ENCODE measurements at places on chromosomes 3 and 15.

GRCh38 chr3:146715170-146715569 lies 110.0 kb upstream of the PLSCR5 start:
- no peak for DNase-seq

DNA sequence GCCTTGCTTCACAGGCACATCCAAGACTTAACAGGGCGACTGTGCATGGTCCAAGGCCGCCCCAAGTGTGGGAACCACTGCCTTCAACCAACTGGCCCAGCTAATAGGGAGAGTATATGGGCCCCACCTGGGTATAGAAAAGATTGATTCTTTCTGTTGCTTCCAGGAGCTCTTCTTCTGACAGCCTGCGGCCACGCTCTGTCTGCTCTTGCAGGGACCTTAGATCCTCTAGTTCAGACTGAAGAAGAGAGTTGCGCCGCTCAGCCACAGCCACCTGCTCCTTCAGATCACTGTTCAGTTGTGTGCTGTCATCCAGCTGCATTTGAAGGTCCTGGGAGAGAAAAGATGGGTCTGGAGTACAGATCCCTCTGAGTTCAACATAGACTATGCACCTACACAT lies 102.2 kb downstream of the HHLA2 start:
- no peak for DNase-seq

DNA sequence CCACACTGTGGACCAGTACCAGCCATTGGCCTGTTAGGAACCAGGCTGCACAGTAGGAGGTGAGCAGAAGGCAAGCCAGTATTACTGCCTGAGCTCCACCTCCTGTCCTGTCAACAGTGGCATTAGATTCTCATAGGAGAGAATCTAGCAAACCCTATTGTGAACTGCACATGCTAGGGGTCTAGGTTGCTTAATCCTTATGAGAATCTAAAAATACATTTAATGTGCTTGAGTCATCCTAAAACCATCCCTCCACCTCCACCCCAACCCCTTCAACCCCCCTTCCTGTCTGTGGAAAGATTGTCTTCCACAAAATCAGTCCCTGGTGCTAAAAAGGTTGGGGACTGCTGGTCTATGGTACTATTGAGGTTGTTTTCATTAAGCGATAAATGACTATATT lies 49.3 kb upstream of the KCNAB1 start:
- no peak for DNase-seq

DNA sequence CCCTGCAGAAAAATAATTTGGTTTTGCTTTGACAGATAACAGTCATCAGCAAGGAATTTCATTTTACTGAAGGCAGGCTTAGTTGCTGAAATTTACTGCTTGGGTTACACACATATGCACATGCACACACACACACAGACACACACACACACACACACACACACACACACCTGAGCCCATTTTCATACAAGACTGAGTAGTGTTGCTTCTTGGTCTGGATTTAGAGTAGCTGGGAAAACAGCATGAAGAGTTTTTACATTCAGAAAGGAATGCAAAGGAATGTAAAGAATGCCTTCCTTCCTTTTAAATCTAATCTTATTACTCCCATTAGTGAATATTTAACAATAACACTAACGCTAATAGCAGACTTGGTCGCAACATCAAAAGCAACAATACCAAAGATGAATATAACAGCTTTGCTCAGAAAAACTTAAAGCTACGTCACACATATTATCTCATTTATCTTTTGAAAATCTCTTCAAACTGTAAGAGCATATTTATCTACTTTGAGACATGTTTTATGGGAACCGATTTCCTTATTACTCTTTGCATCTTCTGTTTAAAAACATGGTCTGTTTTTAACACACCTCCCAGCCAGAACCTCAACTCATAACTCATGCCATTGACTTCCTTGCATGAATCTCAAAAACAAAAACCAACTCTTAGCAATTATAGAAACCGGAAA lies 32.5 kb downstream of the RFTN1 start:
- no peak for DNase-seq

DNA sequence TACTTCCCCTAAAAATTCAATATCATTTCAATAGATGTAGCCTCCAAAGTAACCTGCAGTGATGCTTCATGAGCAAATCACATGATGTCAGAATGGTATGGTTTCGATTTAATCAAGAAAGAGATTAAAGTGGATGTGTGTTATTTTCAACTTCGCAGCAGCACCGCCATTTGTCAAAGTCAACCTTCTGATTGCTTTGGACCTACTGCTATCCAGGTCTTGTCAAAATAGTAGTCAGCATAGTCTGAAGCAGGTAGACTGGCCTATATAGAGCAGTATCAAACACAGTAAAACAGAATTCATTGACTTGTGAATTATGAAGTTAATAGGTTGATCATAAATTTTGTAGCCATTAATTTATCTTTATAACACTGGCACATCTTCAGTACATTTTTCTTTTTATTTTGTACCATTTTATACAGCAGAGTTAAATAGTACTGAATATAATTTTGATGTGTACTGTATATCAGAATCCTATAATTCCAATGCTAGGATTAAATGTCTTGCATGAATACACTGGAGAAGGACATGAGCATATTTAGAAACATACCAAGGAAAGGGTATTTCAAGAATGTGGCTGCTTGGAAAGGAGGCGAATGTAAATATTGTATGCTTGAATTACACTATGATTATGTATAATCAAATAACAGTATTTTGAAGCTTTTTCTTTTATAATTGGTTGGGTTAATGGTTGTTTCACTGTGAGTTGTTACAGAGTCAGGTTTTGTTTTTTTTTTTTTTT lies 79.6 kb downstream of the CDIN1 start:
- DNase-seq = no peak

DNA sequence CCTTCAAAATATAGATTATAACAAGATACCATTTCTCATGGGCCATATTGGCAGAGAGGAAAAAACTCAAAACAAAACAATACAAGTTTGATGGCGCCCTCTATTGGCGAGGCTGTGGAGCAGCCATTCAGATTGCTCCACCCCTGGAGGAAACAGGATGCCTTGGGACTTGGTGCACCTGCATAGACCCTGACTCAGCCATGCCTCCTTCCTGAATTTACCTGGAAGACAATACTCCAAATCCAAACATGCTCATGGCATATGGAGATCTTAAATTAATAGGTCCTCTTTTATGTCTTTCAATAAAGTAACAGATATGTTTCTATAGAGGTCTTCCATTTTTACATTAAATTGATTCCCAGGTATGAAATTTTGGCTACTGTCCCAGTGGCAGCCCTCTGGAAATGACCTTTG lies 90.0 kb downstream of the APBA2 start:
- peak; percentile 76 for DNase-seq

DNA sequence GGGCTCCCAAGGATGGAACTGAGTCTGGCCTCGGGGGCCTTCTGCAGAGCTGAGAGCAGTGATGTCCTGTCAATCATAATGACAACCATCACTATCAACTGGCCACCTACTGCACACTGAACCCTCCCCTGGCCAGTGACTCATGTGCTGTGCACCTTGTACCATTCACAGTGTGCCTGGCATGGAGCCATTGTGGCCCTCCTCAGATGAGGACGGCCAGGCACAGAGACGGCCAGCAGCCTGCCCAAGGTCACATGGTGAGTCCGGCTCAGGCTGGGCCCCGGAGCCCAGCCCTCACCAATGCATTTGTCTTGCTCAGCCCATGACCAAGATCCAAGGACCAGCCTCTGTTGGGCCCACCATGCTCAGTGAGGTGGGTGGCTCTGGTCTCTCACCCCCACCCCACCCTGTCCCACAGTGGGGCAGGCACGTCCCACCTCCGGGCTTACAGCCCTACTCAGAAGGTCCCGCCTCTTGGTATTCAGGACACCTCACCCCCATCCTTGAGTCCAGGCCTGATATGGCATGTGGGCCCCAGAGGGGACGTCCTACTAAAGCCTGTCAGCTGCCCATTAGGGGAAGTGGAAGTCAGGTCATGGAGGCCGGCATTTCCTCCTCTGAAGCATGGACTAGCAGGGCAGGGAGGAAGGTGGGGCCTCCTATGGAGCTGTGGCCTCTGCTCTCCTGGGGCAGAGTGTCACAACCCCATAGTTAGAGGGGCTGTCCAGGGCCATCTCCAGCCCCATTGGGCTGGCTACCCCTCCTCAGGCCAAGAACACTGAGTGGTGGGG lies 35.9 kb upstream of the TMEM115 start:
- DNase-seq = no peak

DNA sequence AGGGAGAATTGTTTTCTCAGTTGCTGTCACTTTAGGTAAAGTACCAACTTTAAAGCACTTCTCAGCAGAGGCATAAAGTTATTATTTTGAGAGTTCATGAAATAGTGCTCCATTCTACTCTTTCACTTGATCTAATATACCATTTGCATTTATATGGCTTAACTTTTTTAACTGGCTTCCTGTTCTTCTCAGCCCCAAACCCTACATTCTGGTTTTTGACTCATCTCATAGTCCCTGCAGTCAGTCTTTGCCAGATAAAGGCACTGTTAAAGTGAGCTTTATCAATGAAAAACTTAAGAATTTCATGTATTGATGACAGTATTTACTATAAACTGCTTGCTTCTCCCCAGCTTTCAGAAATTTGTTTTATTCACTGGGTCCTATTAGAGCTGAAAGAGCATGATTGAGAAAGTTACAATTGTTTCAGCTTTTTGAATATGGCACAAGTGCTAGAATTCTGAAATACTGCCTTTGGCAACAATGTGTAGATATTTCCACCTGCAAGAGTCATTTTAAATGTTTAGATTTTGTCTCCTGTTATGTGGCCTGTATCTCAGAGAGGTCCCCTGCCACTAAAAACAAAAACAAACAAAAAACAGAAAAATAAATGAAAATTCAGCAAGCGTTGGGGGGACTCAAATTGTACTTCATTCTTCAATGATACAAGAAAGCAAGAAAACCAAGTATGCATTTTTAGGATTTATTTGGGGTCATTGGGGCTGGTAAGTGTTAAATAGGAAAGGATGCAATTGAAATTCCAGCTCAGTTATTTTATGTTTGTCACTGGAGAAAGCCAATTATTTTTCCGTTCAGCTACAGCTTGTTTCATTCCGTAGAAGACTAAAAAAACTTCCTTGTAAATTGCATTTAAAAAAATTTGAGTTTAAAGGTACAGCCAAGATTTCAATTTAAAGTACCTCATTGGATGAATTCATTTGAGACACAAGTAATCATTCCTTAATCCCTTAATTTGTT lies 28.6 kb downstream of the TGFBR2 start:
- no peak for DNase-seq

- no peak for DNase-seq
Observed at GRCh38 chr3:64856106-64856505, 168.3 kb upstream of the ADAMTS9 start.

GRCh38 chr3:194278186-194278845 lies 72.8 kb downstream of the CPN2 start:
- no peak for DNase-seq

DNA sequence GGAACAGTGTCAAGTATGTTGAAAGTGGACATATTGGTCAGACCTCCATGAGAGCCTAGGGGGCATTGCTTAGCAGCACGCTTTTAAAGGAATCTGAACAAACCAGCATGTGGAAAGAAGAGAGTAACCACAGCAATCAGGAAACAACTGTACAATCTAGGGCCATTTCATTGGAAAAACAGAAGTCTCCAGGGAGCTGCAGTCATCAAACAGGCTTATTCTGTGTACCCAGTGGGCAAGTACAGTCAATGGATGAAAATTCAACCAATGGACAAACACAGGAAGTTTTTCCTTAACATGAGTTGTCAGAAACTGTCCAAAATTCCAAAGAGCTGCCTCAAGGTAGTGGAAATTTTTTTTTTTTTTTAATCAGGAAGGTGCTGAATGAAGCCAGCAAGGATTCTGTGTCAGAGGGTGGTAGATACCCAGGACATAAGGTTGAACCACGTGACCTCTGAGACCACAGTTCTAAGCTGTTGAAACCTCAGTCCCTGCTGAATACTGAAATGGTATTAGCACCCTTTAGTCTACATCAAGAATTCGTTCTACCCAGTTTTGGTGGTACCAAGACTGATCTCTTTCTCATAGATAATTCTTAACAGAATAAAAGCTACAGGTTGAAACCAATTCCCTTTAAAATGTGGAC lies 4.4 kb upstream of the DLG1 start:
- no peak for DNase-seq

DNA sequence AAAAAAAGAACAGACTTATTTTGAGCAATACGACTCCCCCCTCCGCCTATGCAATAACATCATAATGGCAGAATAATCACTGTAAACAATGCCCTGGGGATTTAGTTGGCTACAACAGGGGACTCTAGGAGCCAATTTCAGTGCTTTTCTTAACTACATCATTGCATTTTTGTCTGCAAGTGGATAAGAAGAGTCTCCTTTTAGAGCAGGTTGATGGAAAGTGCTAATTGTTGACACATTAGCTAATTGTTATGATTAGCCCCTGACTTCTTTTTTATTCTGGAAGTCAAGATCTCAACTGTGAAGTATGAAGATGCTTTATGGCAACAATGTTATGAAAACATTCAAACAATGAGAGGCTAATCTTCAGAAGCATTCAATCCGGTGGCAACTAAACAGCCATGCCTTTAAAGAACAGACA lies 121.2 kb downstream of the MECOM start:
- no peak for DNase-seq

DNA sequence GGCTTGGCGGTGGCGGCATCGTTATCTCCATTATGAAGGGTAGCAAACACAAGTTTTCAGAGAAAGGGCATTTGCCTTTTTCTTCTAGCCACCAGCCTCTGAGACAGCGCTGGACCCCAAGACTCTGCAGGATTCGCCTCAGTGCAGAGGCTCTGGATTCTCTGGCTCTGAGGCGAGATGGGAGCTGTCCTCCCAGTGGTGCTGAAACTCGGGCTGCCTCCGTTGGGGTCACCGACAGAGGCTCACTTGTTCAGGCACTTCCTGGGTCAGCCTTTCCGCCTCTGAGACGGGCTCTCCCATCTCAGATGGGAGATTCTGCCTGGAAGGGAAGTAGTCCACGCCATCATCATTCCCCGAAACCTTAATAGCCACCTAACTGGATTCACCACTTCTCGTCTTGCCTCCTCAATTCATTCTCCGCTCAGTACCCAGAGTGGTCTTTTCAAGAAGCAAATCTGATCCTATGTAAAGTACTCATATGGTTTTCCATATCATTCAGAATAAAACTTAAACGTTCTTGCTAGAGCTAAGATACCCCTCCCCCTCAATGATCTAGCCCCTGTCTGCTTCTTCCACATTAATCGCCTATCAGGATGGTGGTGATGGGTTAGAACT lies 76.9 kb downstream of the RHCG start:
- DNase-seq = peak; percentile 62

GRCh38 chr15:74402337-74402841 lies 31.4 kb downstream of the SEMA7A start:
- DNase-seq = no peak

DNA sequence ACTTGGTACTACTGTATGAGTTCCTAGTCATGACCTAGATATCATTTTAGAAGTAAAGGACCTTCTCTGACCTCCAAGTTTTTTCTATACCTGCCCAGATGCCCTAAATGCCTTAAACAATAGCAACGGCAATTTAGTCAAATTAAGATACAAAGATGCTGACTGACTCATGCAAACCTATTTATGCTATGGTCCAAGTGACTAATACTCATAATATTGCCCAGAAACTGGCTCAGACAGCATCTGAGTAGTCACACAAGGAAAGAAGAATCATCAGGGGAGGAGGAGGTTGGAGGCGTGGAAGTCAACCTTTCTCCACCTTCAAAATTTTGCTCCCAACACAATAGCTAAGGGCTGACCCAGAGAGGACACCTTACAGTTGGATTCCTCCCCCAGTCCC lies 6.8 kb downstream of the FYCO1 start:
- DNase-seq = peak; percentile 55
